Urothelium cell line (cell line): ENCODE measurements at places on chromosomes 16 and 17.

DNA sequence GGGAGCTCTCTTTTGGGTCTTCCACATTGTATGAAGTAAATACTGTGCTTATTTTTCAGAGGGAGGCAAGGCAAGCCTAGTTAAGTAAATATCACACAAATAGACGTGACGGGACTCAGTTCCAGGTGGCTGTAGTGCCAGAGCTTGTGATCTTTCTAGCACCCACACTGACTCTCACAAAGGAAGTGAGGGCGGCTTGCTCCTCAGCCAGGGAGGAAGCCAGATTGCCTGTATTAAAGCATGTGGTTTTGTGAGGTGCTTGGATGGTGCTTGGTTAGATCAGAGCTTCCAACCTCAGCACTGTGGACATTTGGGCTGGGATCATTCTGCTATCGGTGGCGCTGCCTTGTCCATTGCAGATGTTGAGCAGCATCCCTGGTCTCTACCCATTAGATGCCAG lies 80.1 kb downstream of the VAT1L start:
- no peak for DNase-seq

GRCh38 chr17:27463235-27463677 lies 7.0 kb downstream of the KSR1 start:
- DNase-seq: no peak

DNA sequence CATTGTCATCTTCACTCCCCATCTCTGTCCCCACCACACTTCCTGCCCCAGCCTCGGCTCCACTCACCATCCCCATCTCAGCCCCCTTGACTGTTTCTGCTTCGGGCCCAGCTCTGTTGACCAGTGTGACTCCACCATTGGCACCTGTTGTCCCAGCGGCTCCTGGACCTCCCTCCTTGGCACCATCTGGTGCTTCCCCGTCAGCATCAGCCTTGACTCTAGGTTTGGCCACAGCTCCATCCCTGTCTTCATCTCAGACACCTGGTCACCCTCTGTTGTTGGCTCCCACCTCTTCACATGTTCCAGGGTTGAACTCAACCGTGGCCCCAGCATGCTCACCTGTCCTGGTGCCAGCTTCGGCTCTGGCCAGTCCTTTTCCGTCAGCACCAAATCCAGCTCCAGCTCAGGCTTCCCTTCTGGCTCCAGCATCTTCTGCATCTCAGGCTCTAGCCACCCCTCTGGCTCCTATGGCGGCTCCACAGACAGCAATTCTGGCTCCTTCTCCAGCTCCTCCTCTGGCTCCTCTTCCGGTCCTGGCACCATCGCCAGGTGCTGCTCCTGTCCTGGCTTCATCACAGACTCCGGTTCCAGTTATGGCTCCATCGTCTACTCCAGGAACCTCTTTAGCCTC lies 24.4 kb upstream of the PHKG2 start:
- no peak for DNase-seq

DNA sequence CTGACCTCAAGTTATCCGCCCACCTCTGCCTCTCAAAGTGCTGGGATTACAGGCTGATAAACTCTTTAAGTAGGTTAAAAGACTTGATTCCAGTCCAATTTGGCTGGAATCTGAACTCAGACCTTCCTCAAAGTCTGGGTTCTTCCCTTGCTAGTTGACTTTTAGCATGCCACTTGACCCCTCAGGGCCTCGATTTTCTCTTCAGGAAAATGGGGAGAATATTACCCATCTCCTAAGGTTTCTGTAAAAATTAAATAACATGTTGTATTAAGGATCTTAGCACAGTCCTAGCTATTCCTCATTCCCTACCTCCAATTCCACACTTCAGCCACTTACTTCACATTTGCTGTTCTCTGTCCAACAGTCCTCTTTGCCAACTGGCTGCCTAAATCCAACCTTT lies 1.9 kb downstream of the GTF3C1 start:
- no peak for DNase-seq

GRCh38 chr16:54936979-54937670 lies 6.5 kb downstream of the IRX5 start:
- no peak for DNase-seq

- no peak for DNase-seq
These were observed 19.1 kb upstream of the ALDH3A2 start for GRCh38 chr17:19629449-19629848.

- DNase-seq: no peak
These were observed 22.6 kb downstream of the RNF213 start for GRCh38 chr17:80283116-80283852.

GRCh38 chr17:1033503-1033902 lies 36.6 kb downstream of the TIMM22 start:
- no peak for DNase-seq

DNA sequence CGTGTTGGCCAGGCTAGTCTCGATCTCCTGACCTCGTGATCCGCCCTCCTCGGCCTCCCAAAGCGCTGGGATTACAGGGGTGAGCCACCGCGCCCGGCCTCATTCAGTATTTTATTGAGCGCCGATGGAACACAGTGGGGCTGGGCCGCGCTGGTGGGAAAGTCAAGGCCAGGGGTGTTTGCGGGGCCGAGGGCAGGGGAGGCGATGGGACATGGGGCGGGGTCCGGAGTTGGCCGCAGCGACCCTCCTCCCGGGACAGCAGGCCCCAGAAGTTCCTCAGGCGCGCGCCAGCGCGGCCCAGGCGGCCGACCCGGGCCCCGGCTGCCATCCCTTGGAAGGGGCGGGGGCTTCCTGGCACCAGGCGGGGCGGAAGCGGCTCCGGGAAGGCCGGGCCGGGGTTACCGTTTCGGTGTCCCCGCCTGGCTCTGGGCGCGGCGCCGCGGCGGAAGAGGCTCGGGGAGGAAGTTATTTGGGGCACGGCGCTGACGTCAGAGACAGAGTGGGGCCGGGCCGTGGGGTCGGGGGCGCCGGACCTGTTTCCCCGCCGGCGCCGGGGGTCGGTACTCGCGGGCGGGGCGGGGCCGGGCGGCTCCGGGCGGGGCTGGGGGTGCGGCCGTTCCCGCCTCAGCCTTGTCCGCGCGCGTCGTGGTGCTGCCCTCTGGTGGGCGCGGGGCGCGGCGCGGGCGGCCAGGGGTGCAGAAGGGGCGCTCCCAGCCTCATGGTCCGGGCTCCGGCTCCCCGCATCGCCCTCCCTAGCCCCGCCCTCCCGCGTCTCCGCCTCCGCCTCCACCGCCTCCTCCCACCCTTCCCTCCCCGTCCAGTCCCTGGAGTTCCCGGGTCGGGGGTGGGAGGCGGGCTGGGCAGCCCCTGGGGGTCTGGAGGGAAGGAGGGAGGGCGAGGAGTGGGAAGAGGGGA lies 952 bp upstream of the PRSS27 start:
- peak; percentile 94 for DNase-seq
